ENCODE measurements at places on chromosomes 6 and 20.

DNA sequence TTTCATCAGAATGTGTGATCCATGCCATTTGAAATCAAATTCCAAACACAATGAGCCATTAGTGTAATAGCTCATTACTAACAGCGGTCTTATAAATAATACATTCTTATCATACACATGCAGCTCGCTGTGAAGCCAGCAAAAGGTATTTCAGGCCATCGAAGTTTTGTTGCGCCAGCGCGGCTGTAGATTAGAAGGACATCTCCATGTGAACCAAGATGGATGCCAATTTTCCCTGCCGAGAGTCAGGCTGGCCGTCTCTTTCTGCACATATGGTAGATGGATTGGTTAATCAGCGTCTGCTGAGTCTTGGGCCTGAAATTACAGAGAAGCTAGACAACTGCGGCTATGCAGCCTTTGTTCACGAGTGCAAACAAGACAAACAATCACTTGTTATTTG is 44.1 kb downstream of the CFAP61 start:
- DNase-seq = no peak

GRCh38 chr6:35007016-35007415 is 118.0 kb downstream of the ANKS1A start:
- no peak for DNase-seq

- DNase-seq = peak; percentile 32
Observed at GRCh38 chr20:48298851-48299484, 513.7 kb upstream of the SULF2 start.

DNA sequence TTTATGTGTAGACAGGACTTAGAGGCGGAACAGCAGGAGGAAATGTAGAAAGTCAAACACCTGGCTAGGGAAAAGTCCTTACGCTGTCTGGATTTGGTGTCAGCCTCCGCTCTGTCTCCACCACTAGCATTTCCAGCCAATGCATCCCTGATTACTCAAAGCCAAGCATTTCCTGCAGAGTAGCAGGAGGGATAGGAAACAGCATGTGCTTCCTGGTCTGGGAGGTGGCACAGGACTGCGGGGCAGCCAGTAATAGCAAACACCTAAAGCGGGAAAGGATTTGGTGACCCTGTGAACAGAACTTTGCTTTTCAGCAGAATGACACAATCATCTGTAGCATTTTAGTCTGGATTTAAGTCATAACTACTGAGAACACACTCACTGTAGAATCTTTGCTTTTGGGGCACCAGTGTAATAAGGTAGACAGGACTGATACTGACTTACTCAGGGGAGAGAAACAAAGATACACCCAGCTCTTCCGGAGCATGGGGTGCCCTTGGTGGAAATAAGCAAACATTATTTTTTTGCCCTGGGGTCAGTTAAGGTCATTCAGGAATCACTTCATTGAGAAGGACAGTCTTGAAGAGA is 133.3 kb upstream of the AHI1 start:
- DNase-seq = no peak

GRCh38 chr6:28534306-28534705 is 8.6 kb downstream of the GPX5 start:
- DNase-seq = no peak

- DNase-seq = no peak
Observed at GRCh38 chr20:32013326-32013725, 3.1 kb downstream of the CCM2L start.

- peak; percentile 59 for DNase-seq
Observed at GRCh38 chr20:37526839-37527637, 638 bp downstream of the BLCAP start.

DNA sequence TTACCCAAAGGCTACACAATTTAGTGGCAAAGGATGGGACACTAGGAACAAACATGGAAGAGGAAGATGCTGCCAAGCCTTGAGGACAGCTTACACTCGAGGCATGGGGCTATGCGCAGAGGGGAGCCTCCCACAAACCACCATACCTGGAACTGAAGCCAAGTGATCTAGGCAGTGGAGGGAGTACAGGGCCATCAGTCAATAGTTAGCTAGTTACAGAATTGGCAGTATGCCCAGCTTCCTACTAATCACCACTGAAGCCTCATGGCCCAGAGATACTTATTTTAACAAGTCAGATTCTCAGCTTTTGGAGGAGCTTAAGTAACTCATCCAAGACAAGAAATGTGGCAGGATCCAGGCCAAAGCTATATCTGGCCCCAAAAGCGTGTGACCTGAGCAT is 226.6 kb upstream of the MOCS1 start:
- DNase-seq = no peak

DNA sequence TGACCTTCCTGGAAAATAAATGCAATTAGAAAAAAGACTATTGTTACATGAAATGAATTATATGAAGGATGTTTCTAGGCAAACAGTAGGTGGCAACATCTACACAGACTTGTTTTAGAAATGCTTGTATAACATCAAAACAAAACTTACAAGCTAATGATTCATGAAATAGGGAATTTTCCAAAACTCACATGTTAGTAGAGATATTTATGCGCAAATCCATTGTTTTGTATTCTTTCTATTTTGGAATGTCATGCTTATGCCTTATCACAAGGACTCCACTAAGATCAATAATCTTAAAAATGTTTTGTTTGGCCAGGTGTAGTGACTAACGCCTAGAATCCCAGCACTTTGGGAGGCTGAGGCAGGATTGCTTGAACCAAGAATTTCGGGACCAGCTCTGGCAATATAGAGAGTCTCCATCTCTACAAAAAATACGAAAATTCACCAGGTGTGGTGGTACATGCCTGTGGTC is 32.3 kb upstream of the LGSN start:
- peak; percentile 39 for DNase-seq

DNA sequence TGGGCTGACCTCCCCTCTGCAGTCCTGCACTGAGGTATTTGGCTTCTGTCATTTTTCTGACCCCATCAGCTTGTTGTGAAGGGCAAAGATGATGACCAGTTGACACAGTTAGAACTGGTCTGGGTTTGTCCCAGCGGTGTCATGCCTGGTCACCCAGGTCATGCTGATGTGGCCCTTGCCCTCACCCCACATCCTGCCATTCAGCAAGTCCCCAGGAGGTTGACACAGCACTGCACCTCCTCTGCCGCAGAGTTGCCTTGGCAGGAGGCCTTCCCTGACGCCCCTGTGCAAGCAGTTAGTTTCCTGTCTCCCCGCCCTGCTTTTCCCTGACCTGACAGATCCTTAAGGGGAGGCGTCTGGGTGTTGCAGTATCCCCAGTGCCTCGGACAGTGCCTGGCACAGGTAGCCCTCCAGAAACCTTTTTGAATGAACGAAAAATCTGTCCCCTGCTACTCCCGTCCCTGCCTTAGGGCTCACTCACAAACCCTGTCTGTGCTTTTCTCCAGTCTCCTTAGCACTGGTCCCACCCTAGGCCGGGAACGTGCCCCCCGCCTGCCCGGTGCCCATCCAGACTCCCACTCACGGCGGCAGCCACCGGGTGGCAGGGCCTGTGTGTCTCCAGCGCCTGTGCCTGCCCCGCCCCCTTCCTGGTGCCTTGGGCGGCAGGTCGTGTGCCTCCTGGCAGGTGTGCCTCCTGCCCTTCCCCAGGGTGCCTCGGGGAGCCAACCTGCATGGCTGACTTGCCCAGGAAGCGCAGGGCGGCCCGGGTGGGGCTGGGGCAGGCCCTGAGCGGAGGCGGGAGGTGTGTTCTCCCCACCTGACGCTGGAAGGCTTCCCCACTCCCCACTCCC is 146.3 kb upstream of the RNF24 start:
- no peak for DNase-seq

- peak; percentile 40 for DNase-seq
Observed at GRCh38 chr20:53708129-53708968, 114.7 kb upstream of the ZNF217 start.

- peak; percentile 53 for DNase-seq
Observed at GRCh38 chr20:6769903-6770785, 2.7 kb downstream of the BMP2 start.

DNA sequence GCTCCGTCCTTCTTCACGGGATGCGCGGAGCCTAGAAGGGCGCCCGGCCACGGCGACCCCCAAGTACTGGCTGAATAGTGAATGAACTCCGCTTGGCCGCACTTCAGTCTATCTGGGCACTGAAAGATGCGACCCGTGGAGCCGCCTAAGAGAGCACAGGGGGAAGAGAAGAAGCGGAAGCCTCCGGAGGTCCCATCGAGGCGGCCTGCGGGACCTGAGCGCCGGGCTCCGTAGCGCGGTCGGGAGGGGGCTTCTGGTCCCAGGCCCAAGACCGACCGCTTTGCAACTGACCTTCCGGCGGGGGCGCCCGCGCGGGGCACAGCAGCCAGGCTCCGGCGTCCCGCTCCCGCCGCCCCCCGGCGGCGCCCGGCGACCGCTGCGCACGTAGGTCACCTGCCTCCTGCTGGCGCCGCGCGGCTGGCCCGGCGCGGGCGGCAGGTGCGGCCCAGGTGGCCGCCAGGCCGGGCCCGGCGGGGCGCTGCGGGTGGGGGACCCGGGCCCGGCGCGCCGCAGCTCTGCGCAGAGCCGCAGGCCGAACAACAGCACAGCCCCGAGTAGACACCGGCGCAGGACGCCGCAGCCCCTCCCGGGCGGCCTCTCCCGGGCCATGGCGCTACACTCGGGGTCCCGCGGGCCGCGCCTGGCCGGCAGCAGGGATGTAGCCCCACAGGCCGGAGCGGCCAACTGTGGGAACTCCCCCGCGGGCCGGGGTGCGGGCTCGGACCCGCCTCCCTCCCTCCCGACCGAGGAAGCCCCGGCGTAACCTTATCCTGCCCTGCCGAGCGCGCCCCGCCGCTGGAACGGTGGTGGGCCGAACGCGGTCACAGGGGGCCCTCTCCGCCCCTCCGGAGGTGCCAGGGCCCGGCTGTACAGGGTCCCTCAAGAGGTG is at the start of gene METTL24:
TSS of gene METTL24 (minus strand) at position 686 of the 889 bp plus-strand sequence. CDS start at position 609, 77 bp downstream.
- peak; percentile 54 for DNase-seq

- no peak for DNase-seq
Observed at GRCh38 chr20:13174402-13174801, 46.7 kb upstream of the ISM1 start.

DNA sequence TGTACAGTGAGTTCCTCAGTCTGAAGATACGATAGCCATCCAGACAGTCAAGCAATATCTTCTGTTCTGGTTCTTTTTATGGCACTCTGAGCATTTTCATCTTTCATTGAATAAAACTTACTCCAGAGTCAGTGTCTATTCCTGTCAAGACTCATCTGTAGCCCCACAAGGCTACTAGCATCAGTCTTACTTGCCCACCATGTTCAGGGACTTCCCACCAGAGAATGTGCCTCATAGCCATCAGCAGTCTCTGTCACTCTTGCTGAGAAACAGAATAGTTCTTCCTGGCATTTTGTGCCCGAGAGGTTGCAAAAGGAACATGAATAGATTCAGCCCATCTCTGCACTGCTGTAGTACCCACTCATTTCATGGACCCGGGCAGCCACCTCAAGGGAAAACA is 12.7 kb upstream of the DCBLD1 start:
- no peak for DNase-seq

DNA sequence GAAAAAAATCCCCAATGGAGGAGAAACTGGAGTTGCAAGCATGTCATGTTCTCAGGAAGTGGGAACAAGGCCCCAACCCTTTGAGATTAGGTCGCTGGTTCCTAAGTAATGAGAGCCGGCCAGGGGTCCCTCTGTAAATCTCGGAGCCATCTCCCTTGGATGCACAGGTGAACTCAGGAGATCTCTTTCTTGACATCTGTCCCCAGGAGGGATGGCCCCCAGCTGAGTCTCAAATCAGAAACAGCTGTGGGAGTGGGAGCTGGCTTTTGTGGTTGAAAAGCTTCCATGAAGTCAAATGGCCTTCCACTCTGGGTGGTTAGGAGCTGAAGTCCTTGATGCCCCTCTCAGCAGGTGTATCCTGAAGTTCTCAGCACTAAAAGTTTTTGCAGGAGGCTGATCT is 257.1 kb downstream of the BMP7 start:
- DNase-seq = no peak

DNA sequence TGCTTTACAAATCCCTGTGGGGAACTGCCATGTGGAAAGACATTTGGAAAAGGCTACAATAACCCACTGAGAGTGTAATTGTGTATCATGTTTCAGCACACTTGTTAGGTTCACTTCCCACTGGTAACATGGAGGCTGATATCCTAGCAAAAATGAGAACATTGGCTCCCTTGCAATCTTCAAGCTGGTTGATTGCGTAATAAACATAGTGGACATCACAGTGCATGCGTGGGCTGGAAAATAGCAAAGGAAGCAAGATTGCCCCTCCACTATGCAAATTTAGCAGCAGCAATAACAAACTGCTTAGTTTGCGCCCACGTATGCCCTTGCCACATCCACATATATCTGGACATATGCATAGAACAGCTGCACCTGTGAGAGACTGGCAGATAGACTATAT is 410.2 kb downstream of the MEI4 start:
- no peak for DNase-seq

- DNase-seq = no peak
Observed at GRCh38 chr6:134703206-134703605, 246.7 kb downstream of the ALDH8A1 start.

- no peak for DNase-seq
Observed at GRCh38 chr20:52426856-52427255, 235.3 kb upstream of the ZFP64 start.

DNA sequence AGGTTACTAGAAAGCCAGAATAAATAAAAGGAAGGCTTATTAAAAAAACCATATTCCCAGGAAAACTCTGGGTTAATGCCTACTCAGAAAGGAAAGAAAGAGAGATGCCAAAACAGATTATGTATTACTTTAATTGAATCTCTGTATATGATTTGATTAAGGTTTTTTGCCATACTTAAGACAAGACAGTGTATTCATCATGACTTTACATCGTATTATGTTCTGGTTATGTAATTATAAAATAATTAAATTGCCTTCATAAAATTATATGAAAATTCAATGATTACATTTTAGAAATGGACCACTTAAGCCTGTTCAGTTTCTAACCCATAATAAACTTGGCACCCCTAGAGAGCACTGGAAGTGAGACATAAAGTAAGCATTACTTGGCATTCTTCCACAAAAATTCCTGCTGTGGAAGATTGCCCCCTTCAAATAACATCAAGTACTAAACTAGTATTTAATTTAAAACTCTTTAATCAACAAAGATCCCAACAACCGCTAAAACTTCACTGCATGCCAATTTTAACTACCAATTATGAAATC is 20.8 kb upstream of the IBTK start:
- no peak for DNase-seq

DNA sequence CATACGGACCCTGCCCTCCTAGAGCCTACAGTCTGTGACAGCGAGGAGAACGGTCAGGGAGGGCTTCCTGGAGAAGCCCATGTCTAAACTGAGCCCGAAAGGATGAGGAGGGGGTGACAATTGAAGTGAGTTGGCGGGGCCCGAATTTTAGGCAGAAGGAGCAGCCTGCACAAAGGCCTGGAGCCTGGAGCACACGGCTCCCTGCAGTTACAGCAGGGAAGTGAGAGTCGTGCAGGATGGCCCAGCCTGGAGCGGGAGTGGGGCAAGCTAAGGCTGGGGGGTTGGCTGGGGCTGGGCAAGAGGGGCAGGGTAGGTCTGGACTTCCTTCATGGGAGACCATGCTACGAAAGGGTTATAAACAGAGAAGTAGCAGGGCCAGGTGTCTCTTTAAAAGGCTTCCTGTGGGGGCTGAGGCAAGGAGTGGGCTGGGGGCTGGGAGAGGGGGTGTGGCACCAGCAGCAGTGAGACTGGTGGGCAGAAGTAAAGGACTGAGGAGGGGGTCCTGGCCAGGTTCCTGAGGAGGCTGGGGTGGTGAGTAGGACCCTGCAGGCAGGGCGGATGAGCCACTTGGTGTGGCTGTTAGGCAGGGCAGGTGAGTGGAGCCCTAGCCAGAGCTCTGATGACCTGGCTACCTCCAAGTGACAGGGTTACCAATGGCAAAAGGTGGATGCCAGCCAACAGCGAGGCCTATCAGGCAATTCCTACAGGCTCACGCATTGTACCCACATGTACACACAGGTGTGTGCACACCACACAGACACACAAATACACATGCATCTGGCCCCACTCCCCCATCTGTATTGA is 119.2 kb downstream of the MRPL14 start:
- no peak for DNase-seq

GRCh38 chr6:110439356-110439755 is 24.0 kb upstream of the DDO start:
- no peak for DNase-seq
